Muscle of arm (tissue), 14 donors: ENCODE measurements at places on chromosomes 16 and 17.

DNA sequence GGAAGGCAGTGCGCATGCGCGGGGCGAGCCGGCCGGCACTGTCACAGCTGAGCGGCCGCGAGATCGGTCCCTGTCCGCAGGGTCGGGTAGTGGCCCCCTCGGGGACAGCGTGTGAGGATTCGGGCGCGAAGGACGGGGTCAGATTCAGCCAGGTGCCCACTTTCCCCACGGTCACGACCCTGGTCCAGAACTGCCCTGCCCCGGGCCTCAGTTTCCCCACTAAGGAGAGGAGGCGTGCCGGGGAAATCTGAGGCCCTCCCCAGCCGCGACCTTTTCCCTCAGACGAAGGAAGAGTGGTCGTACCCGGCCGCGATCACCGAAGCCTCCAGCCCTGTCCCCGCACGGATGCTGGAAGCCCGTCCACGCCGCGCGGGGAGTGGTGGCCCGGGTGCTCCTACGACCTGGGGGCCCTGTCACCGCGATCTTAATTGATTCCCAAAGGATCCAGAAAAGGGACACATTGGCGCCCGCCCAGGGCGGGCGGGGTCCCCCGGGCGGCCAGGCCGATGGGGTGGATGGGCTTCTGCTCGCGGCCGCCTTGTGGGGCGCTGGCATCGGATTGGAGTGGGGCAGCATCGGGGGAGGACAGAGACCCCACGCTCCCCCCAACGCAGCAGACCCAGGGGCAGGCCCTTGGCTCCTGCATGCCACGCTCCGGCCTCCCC is 57.7 kb downstream of the SRL start:
- no peak for DNase-seq

DNA sequence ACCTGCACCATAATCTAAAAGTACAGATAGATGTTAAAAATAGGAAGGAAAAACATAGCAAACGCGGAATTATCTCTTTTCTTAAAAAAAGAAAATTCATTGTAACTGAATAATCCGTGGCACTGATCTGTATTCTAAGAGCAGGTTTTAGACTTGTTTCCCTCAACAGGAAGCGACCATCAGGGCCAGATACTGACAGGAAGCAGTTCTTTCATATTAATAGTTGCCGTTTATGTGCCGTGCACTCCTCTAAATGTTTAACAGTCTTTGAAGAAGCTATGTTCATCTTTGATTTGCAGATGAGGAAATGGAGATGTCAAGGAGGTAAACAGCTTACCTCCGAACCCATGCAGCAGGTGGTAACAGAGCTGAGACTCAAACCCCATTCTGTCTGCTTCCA is 23.6 kb downstream of the DYNLRB2 start:
- DNase-seq = no peak

- DNase-seq = no peak
These were observed 122.8 kb downstream of the ANKRD11 start for GRCh38 chr16:89367538-89367915.

DNA sequence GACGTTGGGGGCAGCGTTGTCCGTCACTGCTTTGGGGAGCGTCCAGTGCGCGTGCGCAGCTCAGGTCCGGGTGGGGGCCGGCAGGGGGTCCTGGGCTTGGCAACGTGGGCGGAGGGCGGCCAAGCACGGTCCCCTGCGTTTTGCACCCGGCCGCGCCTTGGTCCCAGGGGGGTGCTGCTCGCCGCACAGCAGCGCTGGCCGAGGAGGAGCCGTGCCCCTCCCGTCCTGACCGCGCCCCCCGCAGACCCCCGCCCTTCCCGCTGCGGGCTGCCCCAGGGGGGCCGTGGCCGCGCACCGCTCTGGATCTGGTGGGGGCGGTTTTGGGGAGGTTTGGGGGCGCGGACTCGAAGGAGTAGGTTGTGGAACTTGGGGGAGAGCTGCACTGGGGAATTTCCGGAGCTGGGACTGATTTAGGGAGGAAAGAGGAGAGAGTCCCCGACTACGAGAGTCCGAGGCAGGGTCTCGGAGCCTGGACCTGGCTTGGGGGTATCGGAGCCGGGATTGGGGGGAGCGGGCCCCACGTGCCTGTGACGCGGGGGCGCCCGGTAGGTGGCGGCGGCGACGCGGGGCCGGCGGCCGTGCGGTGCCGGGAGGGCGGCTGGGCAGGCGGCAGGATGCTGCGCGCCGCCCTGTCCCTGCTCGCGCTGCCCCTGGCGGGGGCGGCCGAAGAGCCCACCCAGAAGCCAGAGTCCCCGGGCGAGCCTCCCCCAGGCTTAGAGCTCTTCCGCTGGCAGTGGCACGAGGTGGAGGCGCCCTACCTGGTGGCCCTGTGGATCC is at the start of gene SLC9A5:
Gene SLC9A5 (plus strand): TSS at position 579 of the 777 bp plus-strand sequence. CDS start 36 bp downstream, at position 615.
- DNase-seq = no peak

GRCh38 chr17:38600416-38600815 is 5.3 kb downstream of the SRCIN1 start:
- DNase-seq = no peak

GRCh38 chr17:48997827-48998586 is 822 bp downstream of the IGF2BP1 start:
- DNase-seq = peak; percentile 54

DNA sequence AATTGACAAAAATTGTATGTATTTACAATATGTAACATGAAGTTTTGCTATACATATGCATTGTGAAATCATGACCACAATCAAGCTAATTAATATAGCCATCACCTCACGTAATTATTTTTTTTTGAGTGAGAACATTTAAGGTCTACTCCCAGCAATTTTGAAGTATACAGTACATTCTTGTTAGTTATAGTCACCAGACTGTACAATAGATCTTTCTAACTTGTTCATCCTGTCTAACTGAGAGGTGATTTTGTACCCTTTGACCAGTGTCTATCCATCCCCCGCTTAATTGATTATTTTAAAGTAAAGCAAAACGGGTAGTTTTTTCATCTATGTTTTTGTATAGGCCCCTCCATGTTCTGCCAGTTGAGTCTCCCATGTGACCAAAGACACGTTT is 30.3 kb downstream of the NTN1 start:
- DNase-seq = no peak

DNA sequence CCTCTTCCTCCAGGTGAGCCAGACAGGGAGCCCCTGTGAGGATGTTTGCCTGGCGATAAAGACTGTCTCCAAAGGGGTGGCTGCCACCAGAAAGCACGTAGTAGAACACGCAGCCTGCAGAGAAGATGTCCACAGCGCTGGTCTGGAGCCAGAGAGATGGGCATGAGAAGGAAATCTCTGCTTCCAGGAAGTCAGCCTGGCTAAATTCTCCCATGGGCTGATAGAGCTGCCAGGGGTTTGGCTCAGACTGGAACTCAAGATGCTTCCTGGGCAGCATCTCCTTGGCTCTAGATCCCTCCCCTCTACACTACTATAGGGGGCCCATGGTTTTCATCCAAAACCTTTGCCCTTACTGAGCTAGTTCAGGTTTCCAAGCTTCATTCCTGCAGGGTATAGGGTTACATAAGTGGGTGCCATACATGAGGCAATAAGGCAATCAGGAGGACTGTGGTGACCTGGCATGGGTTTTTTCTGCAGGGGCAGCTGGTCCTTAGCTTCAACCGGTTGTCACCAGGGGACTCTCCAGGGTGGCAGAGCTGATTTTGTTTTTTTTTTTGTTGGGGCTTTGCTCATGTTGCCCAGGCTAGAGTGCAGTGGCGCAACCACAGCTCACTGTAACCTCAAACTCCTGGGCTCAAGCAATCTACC is 13.6 kb downstream of the PLK1 start:
- no peak for DNase-seq

- DNase-seq = peak; percentile 43
These were observed 1.5 kb upstream of the GFAP start for GRCh38 chr17:44916781-44917241.

DNA sequence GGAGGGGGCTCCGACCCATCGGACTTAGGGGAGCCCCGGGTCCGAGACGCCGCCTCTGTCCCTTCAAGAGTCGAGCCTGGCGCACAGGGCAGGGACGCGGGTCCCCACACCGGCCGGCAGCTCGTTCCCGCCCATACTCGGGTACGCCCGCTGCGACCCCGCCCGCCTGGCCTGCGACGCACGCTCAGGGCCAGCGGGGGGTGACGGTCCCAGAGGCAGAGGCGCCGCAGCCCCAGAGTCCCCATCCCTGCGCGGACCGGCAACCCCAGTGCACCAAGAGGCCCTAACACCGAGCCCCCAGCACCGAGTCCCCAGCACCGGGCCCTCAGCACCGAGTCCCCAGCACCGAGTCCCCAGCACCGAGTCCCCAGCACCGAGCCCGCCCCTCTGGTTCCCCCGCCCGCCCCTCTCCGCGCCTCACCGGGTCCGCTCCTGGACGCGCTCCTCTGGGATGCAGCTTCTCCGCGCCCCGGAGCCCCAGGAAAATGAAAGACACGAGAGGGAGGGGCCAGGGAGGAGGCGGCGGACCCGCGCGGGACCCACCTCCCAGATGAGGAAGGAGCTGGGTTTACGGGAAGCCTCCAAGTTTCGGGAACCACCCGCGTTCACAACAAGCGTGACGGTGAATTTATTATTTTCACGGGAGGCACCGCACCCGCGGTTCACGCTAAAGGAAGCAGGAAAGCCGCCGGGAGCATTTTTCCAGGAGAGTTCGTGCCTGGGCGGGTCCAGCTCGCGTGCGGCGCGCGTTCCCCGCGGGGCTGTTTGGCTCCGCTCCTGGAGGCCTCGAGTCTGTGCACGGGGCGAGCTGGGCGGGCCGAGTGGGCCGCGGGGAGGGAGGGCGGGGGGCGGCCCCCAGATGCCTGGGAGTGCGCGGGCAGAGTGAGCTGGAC is at the start of gene SECTM1:
Gene SECTM1 (minus strand): TSS at position 488 of the 893 bp plus-strand sequence. CDS start 6,526 bp downstream, outside the sequence.
- peak; percentile 75 for DNase-seq

GRCh38 chr17:75813081-75814020 is 28.7 kb downstream of the UNK start:
- DNase-seq = no peak

DNA sequence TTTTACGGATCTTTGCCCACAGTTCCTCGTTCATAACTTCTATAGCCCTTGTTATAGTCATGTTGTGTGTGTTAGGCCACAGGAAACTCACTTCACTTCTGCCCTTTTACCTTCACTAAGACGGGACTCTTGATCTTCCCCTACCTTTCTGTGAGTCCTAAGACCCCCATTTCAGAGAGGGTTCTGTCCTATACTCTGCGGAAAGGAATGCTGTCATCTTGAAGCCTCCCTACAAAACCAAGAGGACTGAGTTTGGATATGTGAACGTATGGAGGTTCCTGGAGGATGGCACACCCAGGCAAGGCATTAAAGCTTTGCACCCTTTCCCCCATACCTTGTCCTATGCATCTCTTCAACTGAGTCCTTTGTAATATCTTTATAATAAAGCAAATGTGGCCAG is 3.7 kb downstream of the UBB start:
- DNase-seq = no peak

DNA sequence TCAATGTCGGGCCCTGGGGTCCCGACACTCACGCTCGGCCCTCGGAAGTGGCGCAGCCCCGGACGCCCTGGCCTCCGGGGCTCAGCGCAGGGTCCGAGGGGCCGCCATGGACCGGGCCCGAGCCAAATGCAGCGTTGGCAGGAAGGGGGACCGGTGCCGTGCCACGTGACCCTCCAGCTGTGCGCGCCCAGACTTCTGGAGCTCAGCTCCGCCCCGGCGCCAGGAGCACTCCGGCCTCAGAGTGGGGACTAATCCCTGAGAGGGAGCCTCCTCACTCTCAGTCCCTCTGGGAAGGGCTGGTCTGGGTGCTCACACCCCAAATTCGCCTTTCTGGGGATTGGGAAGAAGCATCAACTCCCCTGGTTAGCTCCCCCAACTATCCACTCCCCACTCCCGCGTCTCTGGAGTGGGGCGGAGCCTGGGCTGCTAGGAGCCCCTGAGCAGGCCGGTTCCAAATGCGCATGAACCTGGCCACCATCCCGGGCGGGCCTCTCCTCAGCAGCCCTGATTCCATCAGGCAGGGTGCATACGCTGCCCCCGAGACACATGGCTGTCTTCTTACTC is at the start of gene B3GNT9:
Gene B3GNT9 (minus strand): TSS at position 166 of the 564 bp plus-strand sequence. CDS start 513 bp downstream, outside the sequence.
- peak; percentile 91 for DNase-seq

DNA sequence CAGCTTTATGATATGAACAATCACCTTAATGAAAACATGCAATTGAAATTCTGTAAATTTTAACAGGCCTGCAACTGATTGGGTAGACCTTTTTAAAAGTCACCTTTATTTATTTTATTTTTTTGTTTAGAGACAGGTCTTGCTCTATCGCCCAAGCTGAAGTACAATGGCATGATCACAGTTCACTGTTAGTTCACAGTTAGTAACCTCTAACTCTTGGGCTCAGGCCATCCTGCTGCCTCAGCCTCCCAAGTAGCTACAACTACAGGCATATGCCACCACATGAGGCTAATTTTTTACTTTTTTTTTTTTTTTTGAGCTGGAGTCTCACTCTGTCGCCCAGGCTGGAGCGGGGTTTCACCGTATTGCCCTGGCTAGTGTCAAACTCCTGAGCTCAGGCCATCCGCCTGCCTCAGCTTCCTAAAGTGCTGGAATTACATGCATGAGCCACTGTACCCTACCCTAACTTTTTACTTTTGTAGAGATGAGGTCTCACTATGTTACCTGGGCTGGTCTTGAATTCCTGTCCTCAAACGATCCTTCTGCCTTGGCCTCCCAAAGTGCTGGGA is 28.0 kb downstream of the AP1G1 start:
- DNase-seq = no peak

DNA sequence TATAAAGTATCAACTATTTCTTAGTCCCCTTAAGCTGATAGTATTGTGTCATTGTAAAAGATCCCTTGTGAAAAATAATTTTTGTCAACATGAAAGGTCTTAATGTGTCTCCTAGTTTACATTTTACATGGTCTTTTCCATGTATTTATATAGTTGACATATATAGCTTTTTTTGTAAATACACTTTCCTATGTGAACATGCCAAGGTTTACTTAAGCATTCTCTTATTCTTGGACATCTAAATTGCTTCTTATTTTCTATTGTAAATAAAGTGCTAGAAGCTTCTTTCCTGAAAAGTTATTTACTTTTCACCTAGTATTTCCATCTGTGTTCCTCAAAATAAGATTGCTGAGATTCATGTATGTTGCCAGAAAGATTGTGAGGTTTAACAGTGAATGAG is 29.3 kb downstream of the TENT4B start:
- DNase-seq = no peak

DNA sequence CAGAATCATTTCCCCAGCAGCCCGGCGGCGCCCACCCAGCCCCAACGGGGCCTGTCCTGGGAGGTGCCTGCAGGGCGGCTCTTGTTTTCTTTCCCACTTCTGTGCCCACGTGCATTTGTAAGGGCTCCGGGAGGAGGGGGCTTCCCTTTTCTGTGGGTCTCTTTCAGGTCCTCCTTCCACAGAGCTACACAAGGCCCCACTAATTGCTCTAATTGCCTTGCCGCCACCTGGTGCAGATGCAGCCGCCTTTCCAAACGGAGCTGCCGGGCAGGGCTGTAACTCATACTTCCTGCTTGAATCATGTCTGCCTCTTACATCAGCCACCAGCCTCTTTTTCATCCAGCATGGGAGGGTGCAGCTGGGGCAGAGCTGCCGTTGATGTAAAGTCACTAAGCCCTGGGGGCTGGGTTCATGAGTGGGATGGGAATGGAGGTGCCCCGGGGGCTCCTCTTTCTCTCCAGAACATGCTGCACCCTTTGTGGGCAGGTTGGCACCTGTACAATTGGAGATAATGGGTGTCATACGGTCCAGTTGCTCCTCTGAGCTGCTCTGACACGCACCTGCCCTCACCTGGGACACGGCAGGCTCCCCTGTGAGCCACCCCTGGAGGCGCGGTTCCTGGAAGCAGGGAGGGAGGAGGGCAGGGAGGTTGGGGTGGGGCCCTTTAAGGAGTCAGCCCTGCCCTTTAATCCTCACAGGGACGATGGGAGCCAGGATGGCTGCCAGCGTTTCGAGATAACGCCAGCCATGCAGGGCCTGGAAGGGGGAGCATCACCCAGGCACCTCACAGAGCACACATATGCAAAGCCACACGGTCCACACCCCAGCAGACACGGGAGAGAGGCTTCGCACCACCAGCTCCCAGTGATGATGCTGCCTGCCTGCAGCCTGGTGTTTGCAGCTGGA is 41.1 kb upstream of the KLHDC4 start:
- no peak for DNase-seq
